Stimulated activated effector memory CD8-positive, alpha-beta T cell treated with anti-CD3 and anti-CD28 coated beads, Interleukin-12 subunit alpha, Interleukin-12 subunit beta, amount 100 ng/mL, for 72 hours (primary cell): ENCODE measurements at places on chromosomes 4 and X.

DNA sequence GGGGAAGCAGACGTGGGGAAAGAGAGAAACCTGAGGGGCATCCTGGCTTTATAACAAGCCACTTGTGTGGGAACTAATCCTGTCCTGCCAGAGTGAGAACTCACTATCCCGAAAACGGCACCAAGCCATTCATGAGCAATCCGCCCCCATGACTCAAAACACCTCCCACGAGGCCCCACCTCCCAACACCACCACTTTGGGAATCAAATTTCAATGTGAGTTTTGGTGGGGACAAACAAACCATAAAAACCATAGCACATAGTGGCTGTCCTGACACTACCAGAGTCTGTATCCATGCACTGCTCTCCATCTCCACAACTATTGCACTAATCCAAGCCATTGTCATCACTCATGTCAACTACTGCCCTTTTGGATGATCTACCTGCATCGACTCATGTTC lies 28.5 kb upstream of the SEPTIN6 start:
- no peak for DNase-seq

DNA sequence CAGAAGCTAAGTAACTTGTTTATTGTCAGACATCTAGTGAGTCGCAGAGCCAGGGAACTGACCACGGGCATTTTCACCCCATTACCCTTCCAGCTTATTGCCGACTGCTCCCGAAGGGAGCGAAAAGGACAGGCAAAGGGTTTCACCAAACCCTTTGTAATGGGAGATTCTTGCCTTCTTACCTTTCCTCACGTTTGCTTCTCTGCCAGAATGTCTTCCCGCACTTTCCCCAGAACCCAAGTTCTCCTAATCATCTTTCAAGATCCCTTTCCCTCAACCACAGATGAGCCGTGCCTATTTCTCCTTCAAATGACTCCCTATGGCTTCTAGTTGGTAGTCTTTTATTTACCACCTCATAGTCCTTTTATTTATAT lies 520 bp upstream of the SRP72 start:
- no peak for DNase-seq

- DNase-seq: no peak
Observed at GRCh38 chr4:38075370-38076152, 115.4 kb downstream of the PTTG2 start.

GRCh38 chr4:100299046-100299840 lies 109.0 kb upstream of the DDIT4L start:
- DNase-seq: no peak

GRCh38 chrX:147803948-147804347 lies 107.8 kb upstream of the FMR1 start:
- no peak for DNase-seq

DNA sequence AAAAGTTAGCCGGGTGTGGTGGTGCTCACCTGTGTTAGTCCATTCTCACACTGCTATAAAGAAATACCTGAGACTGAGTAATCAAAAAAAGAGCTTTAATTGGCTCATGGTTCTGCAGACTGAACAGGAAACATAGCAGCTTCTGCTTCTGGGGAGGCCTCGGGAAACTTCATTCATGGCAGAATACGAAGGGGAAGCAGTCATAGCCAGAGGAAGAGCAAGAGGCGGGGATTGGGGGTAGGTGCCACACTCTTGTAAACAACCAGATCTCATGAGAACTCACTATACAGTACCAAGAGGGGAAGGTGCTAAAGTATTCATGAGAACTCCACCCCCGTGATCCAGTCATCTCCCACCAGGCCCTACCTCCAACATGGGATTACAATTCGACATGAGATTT lies 64.1 kb downstream of the BEND4 start:
- no peak for DNase-seq

- DNase-seq: no peak
Observed at GRCh38 chr4:80077639-80078038, 4.6 kb upstream of the ANTXR2 start.

- no peak for DNase-seq
Observed at GRCh38 chr4:38313175-38313574, 350.8 kb upstream of the KLF3 start.

- no peak for DNase-seq
Observed at GRCh38 chrX:71919431-71919830, 8.8 kb downstream of the NHSL2 start.

DNA sequence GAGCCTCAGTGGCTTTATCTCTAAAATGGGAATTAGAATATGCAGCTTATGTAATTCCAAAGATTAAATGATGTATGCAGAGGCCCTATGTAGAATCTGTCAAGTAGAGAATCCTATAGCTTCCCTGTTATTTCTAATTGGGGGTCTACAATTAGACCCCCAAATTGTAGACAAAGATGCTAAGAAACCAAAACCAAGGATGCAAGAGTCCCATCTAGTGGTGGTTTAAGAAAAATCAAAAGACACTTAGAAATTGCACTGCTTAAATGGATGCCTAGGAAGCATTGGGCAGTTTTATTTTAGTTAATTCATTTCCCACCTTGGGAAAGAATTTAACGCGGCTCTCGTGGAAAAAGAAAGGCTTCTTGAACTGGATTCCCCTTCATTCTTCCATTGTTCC lies 115.2 kb downstream of the GABRA2 start:
- no peak for DNase-seq

- no peak for DNase-seq
Observed at GRCh38 chr4:47641755-47642154, 156.7 kb downstream of the ATP10D start.

DNA sequence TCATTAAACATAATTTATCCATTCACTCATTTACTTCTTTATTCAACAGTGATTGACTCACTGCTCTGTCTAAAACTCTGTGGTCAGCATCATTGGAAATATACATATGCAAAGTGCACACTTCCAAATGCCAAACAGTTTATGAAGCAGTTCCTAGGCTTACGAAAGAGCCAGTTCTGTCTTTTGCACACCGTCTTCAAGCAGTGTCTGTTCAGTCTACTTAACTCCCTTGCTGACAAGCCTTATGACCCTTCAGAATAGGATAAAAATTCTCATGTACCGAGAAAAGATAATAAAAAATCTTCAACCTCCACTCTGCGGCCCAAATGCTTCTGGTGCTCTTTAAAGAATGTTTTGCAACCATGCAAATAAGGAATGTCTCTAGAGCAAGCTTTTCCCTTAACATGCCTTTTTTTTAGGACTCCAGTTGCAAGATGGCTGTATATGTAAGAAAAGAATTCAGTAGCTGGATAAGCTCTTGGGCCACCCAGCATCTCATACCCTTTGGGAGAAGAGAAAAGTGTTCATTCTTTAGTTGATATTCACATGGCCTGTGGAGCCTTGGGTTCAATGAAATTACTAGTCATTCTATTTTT lies 1037.0 kb upstream of the SLIT2 start:
- no peak for DNase-seq

DNA sequence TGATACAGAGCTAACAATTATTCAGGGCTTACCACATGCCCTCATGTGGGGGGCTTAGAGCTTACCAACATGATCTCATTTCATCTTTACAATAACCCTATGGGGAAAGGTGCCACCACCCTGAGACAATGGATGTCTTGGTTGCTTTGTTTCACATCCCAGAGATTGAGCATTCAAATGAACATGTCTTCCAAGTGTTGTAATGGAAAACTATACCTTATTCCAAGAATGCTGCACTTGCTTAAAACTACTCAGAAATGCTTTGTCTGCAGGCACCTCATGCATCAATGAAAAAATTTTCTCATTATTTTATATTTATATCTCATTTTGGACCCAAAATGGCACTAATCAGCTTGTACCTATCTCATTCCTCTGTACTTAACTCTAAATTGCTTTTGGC lies 34.6 kb downstream of the BCLAF3 start:
- no peak for DNase-seq

- DNase-seq: no peak
Observed at GRCh38 chr4:126991965-126992364, 640.8 kb upstream of the INTU start.

GRCh38 chr4:163148466-163149336 lies 18.0 kb downstream of the NAF1 start:
- no peak for DNase-seq

DNA sequence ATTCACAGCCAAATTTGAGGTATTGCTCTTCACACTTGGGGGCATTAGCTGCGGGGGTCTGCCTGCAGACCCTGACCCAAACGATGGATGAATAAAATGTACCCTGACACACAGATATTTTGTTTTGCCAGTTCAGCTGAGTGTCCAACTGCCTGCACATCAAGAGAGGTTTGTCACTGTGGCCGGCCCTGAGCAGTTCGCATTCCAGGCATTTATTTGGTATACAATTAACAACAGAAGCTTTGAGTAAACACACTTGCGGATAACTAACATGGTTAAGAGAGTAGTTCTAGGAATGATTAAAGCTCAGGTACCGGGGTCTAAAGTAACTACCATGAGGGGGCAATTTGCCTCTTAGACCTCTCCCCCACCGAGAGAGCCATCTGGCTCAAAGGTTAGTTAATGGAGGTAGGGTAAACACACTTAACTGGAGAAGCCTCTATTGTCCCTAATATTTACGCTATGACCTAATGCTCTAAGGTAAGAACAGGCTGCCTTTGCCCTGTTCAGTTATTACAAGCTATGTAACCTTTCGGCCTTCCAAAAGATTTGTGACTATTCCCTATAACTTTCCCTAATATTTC lies 162.0 kb downstream of the SNCA start:
- no peak for DNase-seq

DNA sequence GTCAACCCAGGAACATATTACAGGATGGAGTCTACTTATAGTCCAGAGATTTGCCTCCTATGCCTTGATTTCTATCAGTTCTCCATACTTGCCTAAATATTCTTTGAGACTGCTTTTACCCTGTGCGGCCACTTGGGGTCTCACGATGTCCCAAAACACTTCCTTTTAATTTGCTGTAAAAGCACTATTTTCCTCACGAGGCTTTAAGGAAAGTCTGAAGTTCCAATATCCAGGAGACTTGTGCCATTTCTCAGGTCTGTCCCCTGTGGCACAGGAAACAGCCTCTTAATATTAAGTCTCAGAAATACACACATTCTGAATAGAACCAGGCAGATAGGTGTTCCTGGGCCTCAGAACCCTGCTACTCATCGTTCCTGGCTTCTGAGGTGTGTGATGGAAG lies 142.9 kb downstream of the TMEM164 start:
- DNase-seq: no peak

DNA sequence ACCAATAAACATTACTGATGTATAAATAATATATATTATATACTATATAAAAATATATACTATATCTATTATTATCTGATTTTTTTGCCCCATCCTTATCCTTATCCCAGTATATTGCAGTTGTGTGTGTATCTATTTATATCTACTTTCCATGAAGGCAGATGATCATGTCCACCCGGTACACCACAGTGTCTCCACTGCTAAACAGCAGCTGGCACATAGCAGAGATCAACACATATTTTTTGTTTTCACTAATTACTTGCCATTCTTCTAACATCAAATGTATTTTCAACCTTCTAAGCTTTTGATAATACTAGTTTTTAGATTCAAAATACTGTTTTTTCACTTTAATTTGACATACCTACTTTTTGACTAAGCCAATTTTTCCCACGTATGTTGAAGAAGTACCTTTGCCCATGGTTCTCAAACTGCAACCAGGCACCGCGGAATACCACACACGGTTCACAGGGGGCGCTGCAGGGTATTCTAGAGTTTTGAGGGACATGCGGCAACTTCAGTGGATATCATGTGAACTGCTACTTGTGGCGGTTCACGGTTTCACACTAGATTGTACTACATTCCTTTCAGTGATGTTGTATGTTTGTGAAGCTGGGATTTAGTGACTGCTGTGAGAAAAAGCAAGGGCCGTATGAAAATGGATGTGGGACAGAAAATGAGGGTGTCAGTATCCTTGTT lies 182.5 kb upstream of the NPY2R start:
- DNase-seq: peak; percentile 49

- no peak for DNase-seq
Observed at GRCh38 chr4:97498875-97499274, 644.4 kb downstream of the STPG2 start.

DNA sequence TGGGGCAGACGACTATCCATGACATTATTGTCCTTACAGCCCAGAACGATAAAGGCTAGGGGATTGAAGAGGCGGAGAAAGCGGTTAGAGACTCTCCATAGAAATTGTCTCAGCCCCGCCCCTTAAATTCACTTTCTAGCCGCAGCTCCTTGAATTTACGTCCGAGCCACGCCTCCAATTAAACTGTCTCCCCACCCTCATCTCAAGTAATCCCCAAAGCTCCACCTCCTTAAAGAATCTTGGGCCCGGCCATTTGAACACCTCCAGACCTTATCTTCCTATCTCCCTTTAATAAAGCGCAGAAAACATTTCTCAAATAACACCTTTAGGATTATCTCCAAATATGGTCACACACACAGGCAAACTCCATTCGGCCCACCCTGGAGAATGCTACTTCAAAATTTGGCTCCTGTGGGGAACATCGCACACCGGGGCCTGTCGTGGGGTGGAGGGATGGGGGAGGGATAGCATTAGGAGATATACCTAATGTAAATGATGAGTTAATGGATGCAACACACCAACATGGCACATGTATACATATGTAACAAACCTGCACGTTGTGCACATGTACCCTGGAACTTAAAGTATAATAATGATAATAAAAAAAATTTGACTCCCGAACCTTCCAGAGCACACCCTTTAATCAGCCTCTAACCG lies 7.2 kb upstream of the MAGIX start:
- no peak for DNase-seq

DNA sequence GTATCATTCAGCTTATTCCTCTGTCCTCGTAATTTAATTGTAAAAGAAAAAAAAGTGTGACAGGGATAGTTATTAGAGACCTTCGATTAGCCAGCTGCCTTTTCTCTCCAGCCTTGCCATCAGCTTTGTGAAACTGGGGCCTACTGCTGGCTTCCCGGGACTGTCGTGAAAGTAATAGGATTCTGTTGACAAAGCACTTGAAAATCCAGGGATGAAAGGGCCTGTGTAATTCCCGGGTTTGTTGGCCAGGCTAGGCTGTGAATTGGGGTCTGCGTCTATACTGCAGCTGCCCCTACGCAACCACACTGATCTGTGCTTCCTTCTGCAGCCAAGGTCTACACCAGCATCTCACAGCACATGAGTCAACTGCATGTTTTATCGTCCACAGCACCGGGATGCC lies 120.4 kb upstream of the SCML1 start:
- DNase-seq: no peak

GRCh38 chr4:71296945-71297344 lies 41.9 kb upstream of the SLC4A4 start:
- no peak for DNase-seq

DNA sequence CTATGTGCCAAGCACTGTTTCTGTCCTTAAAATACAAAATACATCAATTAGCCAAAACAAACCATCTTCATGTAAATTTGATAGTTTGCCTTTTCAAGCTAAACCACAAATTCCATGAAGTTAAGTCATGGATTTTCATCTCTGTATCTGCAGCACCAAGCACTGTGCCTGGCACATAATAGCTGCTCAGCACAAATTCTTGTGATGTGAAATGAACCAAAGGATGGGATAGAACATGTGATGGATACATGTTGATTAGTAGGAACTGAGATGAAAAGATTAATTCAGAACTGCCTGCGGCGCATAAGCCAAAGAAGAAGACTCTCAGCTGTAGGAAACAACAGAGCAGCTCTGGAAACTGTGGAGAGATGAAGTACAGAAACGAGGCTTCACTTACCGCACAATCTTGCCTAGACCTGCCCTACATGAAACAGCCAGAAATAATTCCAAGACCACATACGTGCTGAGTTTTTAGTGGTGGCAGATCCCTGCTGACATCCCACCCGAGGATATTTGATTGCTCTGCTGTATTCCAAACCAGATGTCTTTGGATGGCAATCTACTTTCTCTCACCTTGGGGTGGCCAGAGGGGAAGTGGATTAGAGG lies 40.9 kb upstream of the DCLK2 start:
- no peak for DNase-seq

- peak; percentile 75 for DNase-seq
Observed at GRCh38 chrX:48937054-48937907, 18.5 kb upstream of the PIM2 start.

- DNase-seq: no peak
Observed at GRCh38 chr4:36337665-36338185, 56.3 kb downstream of the DTHD1 start.
